ENCODE measurements at places on chromosomes 12 and 14.

- DNase-seq, result peak; percentile 37
These were observed 39.9 kb downstream of the PRPF40B start for GRCh38 chr12:49662998-49663843.

DNA sequence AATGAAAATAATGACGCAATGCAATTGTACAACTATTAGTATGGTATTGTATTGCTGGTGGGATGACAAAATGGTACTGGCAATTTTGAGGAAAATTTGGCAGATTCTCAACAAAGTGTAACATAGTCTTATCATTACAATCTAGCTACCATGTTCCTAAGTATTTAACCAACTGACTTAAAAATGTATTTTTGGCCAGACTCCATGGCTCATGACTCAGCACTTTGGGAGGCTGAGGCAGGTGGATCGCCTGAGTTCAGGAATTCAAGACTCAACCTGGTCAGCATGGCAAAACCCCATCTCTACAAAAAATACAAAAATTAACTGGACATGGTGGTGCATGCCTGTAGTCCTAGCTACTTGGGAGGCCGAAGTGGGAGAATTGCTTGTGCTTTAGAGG, 1409.5 kb downstream of the AACS start:
- no peak for DNase-seq

- no peak for DNase-seq
These were observed 48.2 kb downstream of the CRACR2A start for GRCh38 chr12:3704512-3705353.

DNA sequence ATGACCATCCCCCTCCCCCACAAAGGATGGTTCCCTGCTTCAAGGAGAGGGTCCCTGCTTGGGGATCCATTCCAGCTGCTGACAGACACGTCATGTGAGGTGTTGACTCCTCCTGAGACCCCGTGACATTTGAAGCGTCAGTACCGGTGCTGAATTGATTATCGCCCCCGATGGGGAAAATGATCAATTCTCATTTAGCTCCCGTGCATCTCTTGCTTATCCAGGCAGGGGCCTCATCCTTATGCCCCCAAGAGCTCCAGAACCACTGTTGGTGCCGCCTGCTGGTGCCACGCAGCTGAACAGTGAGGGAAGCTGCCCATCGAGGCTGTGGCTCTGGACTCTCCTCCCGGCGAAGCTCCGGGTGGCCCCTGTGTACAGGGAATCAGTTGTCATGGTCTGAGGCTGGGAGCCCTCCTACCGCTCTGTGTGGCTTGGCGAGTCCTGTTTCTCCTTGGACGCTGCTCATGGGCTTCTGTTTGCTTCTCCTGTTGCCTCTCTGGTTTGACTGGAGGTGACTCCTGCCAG, 4.6 kb downstream of the KIF26A start:
- no peak for DNase-seq

GRCh38 chr12:104477510-104478390, 21.0 kb downstream of the CHST11 start:
- DNase-seq, result no peak

DNA sequence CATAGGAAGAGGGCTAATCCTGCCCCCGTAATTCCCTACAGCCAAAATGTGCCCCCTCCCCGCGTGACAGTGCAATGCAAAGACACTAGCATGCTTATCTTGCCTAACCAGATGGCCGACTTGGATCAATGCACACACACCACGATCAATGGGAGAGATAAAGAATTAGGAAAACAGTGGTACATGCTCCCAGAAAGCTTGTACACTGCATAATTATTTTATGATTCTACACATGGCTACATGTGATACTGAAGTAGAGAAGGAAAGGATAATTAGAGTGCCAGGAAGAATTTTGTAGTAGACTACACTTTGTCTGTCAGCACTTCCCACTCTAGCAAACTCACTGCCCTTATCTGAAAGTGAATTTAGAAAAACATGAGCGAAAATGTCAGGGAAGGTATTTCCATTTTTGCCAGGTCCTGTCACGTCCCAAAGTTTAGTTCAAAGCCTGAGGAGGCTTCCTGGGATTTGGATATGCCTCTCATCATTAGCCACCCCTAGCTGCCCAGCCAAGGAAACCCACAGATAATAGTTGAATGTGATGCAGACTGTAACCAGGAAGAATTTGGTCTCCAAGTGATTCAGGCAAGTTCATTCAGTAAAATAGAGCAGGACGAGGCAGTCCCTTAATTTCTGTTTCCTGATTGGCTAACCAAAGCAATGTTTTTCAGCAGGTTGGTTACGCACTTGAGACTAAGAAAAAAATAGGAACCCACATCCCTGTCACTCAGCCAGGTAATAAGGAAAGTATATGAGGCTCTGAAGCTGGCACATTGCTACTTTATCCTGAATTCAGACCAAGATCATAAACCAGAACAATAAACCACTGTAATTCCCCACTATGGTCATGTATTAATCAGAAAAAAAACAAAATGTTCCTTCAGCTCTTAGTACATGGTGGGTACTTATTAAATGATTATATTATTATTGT, 199.6 kb upstream of the OTX2 start:
- no peak for DNase-seq
